NCI-H2227 treated with DMSO at 0.1 percent for 48 hours (cell line): ENCODE measurements at places on chromosomes 7 and 10.

GRCh38 chr7:19351341-19352304 lies 206.4 kb upstream of the FERD3L start:
- no peak for DNase-seq

DNA sequence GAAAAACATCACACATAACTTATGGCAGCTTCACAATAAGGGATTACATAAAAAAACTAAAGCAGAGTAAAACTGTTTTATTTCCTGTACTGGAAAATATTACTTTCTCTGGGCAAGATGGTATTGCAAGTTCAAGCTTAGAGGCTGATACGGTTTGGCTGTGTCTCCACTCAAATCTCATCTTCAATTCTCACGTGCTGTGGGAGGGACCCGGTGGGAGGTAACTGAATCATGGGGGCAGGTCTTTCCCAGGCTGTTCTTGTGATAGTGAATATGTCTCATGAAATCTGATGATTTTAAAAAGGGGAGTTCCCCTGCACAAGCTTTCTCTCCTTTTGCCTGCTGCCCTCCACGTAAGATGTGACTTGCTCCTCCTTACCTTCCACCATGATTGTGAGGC lies 5.1 kb upstream of the LRRC27 start:
- DNase-seq = no peak

- no peak for DNase-seq
These were observed 170.5 kb downstream of the TNS3 start for GRCh38 chr7:47411281-47411869.

DNA sequence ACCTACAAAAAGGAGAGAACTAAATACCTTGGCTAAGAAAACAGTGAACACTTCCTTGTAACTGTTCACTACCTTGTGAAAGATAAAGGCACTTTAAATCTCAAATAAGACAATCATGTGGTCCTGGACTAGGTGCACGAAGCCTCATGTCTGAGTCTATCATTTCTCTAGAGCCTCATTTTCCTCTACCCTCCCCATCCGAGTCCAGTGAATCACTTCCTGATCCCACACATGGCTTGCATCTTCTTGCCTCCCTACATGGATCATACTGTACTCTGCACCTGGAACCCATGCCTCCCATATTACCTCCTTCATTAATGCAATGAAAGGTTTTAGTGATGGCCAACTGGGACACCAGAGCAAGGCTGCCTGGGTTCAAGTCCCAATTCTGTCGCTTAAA lies 34.5 kb downstream of the SNX10 start:
- DNase-seq = no peak

GRCh38 chr10:72263613-72264241 lies 10.0 kb upstream of the DDIT4 start:
- no peak for DNase-seq

DNA sequence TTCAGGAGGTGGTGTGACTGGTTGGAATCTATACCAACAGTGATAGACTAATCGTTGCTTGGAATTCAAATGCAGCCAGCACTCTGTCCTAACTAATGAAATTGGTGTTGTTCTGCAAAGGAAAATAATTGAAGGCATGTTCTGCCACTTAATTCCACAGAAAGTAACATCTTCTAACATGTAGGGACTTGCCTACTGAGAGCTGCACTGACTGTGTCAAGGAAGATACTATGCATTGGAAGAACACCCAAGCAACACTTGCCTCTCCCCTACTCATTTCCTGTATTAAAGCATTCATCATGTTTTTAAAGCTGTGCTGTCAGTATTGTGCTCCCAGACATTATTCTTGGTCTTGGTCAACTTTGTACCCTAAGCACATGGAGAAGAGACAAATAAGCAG lies 2.7 kb upstream of the CYP3A7 start:
- DNase-seq = no peak

DNA sequence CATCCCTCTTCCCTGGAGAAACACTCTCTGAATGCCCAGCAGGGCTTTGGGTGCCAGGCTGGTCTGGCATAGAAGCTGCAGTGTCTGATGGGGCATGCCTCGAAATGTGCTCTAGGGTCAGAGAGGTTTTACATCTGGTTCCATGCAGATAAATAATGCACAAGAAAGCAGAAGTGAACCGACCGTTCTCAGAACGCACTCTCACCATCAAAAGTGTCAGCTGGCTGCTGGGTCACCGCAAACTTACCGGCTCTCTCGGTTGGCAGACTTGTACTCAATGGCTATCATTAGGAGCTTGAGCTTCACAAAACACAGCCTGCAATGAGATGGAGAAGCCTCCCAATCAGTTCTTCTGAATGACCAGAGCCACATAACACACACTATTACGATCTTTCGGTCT lies 610.0 kb downstream of the KCNMA1 start:
- no peak for DNase-seq

DNA sequence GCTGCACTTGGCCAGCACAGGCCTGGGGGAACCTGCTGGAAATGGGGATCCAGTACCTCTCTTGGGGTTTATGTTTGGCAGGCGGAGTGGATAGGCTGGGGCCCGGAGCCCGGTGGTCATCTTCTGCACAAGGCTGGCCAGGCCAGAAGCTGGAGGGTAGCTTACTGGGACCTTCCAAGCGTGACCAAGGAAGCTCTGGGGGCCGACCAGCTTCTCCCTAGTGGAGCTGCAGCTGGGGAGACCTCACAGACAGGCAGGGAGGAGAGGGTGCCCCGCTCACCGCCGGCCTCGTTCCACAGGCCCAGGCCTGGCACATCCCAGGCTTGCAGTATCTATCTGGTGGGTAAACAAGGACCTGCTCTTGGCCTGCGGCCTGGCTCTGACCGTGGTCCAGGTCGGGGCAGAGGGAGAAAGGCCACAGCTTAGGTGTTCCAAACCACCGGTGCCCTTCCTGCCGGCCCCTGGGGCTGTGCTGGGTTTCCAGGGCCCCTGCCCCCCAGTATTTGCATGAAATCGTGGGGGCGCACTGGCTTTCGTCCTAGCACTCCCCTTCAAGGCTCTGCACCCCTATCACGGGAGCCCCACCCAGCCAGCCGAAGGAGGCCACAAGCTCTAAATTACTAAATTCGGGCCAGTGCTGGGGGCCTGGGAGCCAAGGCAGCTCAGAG lies 1.5 kb upstream of the ELFN1 start:
- no peak for DNase-seq

GRCh38 chr7:80729591-80730320 lies 91.3 kb downstream of the CD36 start:
- no peak for DNase-seq

- no peak for DNase-seq
These were observed 64.9 kb downstream of the LCOR start for GRCh38 chr10:96896884-96897589.

DNA sequence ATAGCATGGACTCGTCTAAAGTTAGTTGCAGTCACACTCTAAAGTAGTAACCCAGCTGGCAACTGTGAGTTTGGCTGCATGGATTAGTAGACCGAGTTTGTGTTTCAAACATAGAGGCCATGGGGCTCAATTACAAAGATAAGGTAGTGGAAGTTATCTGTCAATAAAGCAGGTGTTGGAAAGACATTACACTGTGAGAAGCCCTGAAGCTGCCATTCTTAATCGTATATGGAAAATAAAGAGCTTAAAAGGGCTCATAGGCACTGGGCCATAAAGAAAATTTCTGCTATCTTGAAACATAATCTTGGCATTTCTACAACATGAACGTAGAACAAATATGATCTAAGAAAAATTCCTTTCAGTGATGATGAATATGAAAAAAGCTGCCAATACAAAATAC lies 837.7 kb downstream of the REEP3 start:
- DNase-seq = no peak

DNA sequence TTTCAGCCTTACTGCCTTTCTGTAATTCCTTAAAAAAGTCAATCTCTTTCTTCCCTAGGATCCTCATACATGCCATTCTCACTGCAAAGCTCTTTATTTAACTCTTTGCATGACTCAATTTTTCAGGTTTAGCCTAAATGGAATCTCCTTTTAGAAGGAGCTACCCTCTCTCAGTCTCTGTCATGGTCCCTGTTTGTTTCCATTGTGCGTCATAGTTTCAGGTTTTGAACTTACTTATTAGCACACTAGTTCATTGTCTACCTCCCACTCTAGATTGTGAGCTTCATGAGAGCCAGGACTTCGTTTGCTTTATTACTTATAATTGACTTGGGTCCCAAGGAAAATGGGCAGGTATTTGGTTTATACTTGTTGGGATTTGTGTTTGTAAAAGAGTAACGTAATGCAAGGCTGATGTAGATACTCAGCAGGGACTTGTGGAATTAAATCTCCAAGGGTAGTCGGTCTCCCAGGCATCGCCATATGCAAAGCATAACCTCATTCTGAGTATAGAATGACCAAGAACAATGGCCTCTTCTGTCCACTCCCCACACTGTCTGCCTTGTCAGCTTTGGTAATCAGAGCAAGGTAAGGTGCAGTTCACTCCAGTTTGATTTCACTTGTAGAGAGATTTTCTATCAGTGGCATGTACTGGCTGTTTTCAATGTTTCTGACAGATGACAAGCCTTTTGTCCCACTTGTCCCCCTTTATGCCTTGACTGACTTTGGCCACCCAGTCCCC lies 252.0 kb downstream of the SORCS3 start:
- no peak for DNase-seq

GRCh38 chr7:11176985-11177555 lies 203.4 kb downstream of the PHF14 start:
- DNase-seq = no peak

- DNase-seq = no peak
These were observed 955.0 kb downstream of the GATA3 start for GRCh38 chr10:9009505-9009904.
